Foreskin keratinocyte (primary cell): ENCODE measurements at places on chromosomes 3 and 15. TPM values are rescaled to one million over a fixed set of nuclear protein-coding genes. Genes with fewer than 3 reads are reported as not detected.

Gene CCNB2
- total RNA-seq: 62.5 and 73.1 TPM in 2 replicates

Gene CPNE4
- not detected in 2 replicates for total RNA-seq

Gene CCK
- 1.4 and 3.0 TPM in 2 replicates for total RNA-seq

Gene CLRN1
- not detected in 2 replicates for total RNA-seq

Gene HLTF
- 15.4 and 21.4 TPM in 2 replicates for total RNA-seq

Gene LRRN1
- total RNA-seq: 0.04 TPM in 1 of 2 replicates, not detected in the other

Gene RBP2
- total RNA-seq: not detected in 2 replicates

Gene PLSCR2
- not detected in 2 replicates for total RNA-seq

Gene FBXW12
- total RNA-seq: not detected in 2 replicates

Gene C3orf20
- not detected in 2 replicates for total RNA-seq

Gene A4GNT
- not detected in 2 replicates for total RNA-seq
